H4 (cell line): ENCODE measurements at places on chromosomes 4 and X. TPM values are rescaled to one million over a fixed set of nuclear protein-coding genes. Genes with fewer than 3 reads are reported as not detected.

- no peak for DNase-seq
Measured at GRCh38 chr4:43238585-43238984, 346.1 kb downstream of the GRXCR1 start.

GRCh38 chr4:90544532-90545045, 417.4 kb downstream of the CCSER1 start:
- DNase-seq, result no peak

DNA sequence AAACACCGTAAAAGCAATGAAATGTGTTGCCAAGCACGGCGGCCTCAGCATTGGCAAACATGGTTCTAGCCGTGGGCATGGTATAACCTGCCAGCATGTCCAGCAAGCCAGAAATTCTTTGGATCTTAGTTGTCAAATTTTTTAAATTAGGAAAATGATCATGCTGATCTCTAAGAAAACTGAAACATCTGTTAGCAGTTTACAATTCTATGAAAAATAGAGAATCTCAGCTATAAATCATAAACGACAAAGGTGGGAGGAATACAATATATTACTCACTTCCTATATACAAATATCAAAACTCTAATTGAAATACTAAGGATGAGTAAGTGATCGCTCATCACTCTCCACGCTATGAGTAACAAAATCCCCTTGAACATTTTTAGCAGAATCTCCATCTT, 130.3 kb downstream of the ADGRA3 start:
- no peak for DNase-seq

DNA sequence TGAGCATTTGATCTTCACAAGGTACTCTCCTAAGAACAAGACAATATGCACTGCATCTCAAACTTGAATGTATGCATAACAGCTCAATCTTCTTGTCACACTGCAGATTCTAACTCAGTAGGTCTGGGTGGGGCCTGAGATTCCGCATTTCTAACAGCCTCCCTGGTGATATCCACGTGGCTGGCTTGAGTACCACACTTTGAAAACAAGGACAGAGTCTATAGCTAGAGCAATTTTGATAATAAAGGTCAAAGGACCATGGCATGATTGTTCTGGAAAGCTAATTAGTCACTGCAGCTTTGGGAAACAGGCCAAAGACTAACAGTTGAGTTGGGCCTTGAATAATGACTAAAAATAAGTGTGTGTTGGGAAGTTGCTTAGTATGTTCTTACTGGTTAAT, 213.3 kb downstream of the GBA3 start:
- DNase-seq, result no peak

DNA sequence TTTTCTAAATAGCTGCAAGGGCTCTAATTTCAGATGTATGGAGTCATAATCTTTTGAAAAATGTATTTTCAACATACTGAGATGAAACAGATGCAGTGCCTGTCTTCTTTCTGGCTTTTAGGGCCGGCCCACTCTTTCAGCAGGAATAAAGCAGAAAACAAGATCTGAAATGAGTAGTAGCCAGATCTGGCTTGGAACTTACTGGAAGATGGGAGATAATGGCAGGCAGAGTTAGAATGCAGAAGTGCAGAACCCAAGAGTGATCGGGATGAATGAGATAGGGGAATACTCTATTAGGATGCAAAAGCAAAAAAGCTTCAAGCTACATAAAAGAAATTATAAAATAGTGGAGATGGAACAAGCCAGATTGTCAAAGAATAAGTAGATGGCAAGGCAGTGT, 1.4 kb upstream of the FAM120C start:
- no peak for DNase-seq

DNA sequence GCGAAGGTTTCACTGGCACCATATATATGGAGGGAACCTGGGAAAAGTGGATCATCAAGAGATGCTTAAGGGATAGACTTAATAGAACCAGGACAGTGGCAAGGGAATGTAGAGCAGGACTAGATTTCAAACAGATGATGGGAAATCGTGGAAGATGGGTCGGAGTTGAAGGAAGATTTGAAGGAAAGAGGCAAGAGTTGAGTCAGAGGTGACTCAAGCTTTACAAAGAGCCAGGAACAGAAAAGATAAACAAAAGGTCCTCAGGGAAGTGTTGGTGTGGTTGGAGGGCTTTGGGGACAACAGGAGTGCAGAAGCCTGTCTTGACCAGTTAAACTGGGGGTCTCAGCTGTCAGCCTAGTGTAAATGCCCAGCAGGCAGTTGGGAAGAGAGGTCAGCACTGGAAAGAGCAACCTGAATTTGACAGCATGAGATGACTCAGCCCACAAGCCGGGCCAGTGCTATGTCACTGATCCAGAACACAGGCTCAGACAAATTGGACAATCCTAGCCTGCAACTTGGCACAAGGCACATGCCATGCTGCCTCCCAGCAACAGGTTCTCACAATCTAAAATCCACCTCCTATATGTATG, 230.5 kb downstream of the IDS start:
- DNase-seq, result no peak

GRCh38 chr4:168188754-168189153, 96.4 kb downstream of the ANXA10 start:
- DNase-seq, result no peak

Gene SLC9B1
- not detected in 2 replicates for total RNA-seq

Gene BRS3
- not detected in 2 replicates for total RNA-seq
